ENCODE measurements at places on chromosomes 12 and 14.

DNA sequence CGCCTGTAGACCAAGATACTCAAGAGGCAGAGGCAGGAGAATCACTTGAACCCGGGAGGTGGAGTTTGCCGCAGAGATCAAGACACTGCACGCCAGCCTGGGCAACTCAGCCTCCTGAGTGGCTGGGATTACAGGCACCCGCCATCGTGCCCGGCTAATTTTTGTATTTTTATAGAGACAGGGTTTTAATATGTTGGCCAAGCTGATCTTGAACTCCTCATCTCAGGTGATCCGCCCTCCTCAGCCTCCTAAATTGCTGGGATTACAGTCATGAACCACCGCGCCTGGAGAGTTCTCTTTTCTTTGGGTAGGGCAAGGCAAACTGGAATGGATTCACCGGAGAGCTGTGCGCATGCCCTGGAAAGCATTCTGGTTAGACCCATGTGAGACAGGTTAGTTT is 179.3 kb upstream of the ALG10B start:
- no peak for DNase-seq

GRCh38 chr12:62581288-62582064 is 114.8 kb downstream of the MON2 start:
- DNase-seq, result peak; percentile 38

DNA sequence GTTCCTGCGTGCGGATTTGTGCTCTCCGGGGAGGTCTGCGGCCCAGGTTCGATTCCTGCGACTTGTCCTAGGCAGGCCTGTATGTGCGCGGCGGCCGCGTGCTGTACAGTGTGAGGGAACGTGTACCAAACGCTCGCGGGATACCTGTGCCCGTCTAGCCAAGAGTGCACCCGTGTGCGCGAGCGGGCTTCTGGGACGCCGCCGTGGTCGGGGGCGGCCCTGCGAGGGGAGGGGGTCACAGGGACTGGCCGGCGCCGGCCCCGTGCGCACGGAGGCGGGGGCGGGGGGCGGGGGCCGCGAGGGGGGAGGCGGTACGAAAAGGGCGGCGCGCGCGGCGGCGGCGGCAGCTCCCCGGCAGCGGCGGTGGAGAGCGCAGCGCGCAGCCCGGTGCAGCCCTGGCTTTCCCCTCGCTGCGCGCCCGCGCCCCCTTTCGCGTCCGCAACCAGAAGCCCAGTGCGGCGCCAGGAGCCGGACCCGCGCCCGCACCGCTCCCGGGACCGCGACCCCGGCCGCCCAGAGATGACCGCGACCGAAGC is at the start of gene DLK1:
TSS of gene DLK1 (plus strand) at position 343 of the 536 bp plus-strand sequence. CDS start at position 520, 177 bp downstream.
- no peak for DNase-seq

DNA sequence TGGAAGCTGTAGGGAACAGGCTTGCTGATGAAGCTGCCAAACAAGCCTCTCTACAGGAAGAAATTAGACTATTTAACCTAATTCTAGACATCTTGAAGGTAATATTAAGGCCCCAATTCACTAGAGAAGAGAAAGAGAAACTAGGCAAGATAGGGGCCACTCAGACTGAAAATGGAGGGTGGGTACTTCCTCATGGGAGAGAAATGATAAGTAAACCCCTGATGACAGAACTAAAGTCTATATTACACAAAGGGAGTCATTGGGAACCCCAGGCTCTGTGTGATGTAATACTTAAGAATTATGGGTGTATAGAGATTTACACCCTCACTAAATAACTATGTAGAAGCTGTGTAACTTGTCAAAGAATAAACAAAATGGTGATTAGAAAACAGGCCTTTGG is 64.3 kb downstream of the APOBEC1 start:
- no peak for DNase-seq

- DNase-seq, result no peak
Measured at GRCh38 chr12:42589465-42590329, at the start of gene PRICKLE1. TSS of gene PRICKLE1 (minus strand) at chr12:42589746. CDS start at chr12:42472516, 117,230 bp downstream.

DNA sequence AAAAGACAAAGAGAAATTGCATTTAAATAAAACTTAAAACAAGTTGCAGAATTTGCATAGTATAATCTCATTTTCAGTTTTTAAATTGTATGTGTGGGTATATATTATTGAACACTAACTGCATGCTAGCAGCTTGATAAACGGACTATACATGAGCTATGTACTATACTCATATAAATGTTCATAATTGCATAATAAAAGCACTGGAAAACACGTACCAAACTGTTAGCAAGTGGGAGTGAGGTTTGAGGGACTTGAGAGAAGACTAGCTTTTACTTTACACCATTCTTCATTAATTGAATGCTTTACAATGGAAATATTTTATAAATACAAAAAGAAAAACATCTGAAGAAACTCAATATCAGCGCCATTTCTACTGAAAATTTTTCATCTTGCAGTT is 32.2 kb upstream of the MDM1 start:
- DNase-seq, result no peak

DNA sequence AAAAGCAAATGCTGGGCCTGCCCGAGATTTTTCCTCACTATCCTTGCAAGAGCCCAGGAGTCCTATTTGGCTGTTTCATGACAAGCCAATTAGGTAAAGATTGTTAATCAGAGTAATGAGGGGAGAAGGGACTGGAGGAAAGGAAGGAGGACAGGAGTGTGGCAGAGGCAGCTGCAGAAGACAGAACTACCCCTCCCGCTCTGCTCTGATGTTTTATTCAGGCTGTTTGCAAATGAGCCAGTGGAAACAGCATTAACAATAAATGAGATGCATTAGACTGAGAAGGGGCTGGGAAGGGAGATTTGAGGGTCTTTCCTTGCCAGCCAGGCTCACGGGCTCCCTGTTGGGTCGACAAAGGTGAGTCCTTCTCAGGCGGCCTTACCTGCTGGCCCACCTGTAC is 421.0 kb upstream of the CCDC196 start:
- no peak for DNase-seq

All from CD4-positive, alpha-beta T cell treated with Interleukin-4 for 4 hours (primary cell).